ENCODE measurements at places on chromosomes 5 and 9.

DNA sequence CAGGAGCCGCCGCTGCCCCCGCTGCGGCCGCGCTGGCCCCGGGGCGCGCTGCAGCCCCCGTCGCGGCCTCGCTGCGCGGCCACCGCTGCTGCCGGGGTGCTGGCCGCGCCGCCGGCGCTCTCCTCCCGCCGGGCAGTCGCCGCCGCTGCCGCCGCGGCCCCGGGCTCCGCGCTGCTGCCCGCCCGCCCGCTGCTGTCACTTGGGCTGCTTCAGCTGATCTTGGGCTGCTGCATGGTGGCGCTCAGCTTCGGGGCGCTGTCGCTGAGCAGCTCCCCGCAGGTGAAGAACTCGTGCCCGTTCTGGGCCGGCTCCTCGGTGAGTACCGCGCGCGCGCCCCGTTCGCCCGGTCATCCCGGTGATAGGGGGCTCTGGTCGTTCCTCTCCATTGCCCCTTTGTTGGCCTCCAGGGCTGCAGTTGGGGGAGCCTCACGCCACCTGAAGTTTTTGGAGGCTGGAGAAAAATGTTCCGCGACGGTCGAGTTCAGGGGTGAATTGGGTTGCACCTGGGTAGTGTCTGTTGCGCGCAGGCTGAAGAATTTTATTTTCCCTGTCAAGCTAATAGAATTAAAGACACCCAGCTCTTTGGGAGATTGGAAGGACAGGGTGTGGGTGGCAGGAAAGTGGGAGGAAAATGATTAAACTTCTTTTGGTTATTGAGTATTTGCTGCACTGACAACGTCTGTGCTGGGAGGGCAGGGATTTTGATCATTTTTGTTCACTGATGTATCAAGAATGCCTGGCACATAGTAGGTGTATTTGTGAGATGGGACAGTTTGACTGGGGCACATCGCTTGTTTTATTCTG is 596 bp downstream of the ENTREP1 start:
- DNase-seq, result no peak

- DNase-seq, result no peak
Measured at GRCh38 chr5:60812426-60812825, 31.6 kb downstream of the ELOVL7 start.

DNA sequence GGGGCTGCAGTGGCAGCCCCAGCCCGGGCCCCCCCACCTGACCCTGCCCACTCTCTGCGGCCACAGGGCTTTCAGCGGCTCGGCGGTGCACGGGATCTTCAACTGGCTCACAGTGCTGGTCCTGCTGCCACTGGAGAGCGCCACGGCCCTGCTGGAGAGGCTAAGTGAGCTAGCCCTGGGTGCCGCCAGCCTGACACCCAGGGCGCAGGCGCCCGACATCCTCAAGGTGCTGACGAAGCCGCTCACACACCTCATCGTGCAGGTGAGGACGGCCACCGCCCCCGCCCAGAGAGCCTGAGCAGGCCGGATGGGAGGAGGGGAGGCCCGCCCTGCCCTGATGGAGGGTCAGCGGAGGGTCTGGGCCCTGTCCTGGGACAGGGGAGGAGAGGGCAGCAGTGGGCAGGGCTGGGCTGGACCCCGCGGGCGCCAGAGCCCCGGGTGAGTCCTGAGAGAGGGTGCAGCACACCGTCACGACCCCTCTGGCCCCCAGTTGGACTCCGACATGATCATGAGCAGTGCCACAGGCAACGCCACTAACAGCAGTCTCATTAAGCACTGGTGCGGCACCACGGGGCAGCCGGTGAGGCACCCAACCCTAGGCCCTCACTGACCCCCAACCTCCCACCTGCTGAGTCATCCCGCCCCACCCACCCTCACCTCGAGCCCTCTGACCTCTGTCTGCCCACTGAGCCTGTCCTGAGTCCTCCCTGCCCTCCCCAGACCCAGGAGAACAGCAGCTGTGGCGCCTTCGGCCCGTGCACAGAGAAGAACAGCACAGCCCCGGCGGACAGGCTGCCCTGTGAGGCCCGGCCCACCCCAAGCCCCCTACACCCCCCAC is 2.7 kb downstream of the SLC34A3 start:
- no peak for DNase-seq

DNA sequence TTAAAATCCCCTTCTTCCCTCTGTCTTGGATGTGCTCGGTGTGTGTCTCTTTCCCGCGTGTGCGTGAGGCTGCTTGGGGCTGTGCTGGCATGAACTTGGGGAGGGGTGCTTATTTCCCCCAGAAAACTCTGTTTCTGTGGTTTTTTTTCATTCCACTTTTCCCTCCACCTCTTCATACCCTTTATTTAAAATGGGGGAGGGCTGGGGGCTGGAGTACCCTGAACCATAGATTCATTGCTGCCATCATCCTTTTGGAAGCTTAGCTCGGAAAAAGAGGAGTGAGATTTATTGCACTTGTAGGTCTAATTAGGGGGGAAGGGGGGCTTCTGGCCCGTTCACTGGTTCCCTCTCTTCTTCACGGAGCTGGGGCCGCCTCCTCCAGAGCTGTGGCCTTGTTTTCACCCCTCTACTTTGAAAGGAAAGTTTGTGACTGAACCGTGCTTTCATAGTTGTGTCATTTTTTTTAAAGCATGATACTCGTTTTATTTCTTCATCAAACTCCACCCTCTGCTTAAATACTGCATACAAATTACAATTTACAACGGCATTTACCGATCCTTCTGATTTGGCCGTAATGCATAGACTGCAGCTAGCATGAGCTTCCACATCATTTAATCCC is 2.9 kb downstream of the NR2F1 start:
- DNase-seq, result no peak

GRCh38 chr5:157464519-157465171 is 4.6 kb downstream of the NIPAL4 start:
- DNase-seq, result peak; percentile 53

- DNase-seq, result no peak
Measured at GRCh38 chr9:78115073-78115472, 83.5 kb upstream of the GNAQ start.
